ENCODE measurements at places on chromosomes 16 and 17.

DNA sequence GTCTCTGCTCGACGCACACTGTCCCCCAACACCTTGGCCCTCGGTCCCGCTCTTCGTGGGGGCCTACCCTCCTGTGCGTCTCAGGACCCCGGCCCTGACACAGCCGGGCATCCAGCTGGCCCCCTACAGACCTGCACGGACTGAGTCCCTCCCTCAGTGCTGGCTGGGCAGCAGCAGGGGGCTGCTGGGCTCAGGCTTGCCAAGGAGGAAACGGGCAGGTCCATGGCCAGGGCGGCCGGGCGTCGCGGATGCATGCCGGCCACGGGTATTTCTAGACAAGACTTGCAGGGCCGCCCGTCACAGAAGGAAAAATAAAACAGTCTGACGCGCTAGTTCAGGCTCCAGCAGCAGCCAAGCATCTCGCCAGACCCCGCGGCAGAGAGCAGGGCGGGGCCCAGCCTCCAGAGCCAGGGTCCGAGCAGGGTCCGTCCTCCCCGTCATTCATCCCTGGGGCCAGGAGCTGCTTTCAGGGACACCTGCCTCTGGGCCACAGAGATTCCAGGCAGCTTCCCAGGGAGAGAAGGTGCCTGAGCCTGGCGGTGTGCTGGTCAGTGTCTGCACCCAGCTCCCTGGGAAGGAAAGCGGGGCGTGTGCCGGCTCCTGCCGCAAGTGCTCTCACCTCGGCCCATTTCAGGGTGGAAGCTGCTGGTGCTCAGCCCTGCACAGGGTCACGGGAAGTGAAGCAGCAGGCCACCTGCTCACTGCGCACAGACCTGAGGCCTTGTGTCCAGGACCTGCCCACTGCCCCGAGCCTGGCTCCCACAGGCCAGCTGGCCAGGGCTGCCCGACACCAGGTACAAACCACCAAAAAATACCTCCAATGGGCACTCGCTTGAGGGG, 7.2 kb upstream of the PVALEF start:
- no peak for DNase-seq

GRCh38 chr16:2970563-2970962, 1.4 kb downstream of the PAQR4 start:
- DNase-seq, result no peak

DNA sequence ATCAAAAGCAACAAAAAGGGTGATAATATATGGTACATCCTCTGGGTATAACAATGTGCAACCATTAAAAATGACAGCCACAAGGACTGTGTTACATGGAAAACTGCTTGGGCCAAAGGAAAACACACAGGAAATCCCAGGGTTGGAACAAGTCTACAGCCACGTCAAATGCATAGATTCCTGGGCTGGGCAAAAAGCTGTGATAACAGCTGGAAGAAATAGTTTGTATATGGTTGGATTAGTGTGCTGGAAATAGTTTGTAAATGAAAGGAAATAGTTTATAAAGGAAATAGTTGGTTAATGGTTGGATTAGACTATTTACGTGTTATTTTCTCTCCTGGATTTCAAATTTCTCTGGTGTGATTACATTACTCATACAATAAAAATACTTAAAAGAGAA, 2.6 kb downstream of the HSD17B2 start:
- DNase-seq, result no peak

DNA sequence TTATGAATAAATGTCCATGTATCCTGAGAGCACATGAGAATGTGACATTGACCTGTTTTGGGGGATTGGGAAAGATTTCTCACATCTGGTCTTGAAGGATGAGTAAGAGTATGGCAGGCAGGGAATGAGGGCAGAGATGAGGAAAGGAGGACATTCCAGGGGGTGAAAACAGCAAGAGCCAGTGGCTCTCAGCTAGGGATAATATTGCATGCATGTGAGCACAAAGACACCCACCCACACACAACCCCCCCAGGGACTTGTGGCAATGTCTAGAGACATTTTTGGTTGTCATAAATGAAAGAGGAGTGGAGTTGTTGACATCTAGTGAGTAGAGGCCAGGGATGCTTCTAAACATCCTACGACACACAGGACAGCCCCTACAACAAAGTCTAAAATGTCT, 6.0 kb downstream of the MYO1D start:
- no peak for DNase-seq

DNA sequence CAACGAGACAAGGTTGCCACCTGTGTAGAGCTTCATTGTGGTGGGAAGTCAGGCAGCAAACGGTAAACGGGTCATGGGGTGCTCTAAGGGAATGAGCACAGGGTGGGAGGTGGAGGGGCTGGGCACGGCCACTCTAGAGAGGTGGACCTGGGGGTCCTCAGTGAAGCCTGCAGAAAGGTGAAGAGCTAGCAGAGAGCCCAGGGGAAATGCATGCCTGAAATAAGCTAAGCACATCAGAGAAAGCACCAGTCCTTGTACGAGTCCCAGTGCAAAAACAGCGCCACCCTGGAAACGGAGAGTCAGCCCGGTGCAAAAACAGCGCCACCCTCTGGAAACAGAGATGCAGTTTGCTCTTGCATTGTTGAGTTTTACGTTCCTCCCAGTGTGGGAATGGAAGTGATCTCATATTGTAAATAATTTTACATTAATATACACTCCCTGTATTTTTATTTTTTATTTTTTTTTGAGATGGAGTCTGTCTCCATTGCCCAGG, 65.0 kb downstream of the TBC1D16 start:
- DNase-seq, result no peak
